RWPE1 (cell line): ENCODE measurements at places on chromosomes 16 and 17.

DNA sequence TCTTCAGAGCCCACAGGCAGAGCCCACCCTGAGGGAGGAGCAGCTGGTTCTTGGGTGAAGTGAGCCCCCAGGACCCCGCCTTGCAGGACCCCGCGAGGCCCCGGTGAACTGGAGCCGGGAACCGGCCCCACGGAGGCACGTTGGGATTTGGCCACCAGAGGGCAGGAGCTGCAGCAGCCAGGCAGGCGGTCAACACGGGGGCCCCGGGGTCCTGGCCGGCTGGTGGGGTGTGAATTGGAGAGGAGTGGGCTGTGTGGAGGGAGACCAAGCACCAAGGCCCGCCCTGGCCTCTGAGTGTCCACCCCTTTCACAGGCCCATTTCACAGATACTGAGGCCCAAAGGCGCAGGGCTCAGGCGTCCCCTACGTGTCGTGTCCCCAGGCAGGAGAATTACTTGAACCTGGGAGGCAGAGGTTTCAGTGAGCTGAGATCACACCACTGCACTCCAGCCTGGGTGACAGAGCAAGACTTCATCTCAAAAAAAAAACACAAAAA, 2.2 kb downstream of the DPEP1 start:
- no peak for DNase-seq

DNA sequence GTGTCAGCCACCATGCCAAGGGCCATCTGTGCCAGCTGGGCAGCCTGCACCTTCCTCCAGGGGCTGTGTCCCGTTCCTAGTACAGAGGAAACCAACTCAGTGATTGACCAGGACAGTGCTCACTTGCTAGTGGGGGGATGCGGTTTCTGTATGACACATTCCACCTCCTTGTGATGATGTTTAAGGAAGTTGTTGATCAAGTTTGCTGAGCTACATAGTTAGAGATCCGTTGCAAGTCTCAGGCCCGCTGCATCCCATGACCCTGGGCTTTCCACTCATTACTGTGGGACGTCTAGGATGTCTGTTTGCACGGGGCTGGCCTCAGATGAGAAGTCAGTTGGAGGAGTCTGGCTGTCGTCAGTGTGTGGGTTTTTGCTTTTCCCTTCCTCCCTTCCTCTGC, 33.6 kb downstream of the RNF213 start:
- DNase-seq = no peak

DNA sequence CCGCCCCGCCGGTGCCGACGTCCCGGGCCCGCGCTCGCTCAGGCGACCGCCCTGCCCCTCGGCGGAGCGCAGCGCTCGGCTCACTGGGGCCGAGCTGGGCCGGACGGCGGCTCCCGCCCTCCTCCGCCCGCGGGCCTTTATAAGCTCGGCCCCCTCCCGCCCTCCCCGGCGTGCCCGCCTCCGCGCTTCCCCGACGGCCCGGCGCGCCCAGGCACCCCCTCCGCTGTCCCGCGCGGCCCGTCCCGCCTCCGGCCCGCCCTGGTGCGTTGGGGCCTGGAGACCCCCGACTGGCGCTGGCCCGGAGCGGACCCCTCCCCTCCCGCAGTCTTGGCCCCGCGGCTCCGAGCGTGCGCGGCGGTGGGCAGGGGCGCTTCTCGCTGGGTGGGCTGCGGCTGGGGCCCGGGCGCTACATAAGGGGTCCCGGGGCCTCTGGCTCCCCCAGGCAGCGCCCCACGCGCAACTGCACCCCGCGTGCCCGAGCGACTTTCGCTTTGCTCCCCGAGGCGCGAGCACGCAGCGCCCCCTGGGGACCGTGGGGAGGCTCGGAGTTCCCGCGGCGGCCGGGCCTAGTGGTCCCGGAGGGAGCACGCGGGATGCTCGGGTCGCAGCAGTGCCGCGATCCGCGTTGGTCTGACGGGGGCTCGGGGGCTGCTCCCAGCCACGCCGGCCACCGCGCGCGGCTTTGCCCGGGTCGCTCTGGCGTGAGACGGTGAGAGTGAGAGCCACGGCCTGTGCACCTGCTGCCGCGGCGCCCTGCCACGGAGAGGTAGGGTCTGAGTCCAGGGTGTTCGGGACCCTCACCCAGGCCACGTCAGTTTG, at the start of gene PIEZO1:
TSS of gene PIEZO1 (minus strand) at position 115 of the 819 bp plus-strand sequence. CDS start 256 bp downstream, outside the sequence.
- peak; percentile 74 for DNase-seq

GRCh38 chr17:37247825-37248224, 128.0 kb upstream of the C17orf78 start:
- DNase-seq = no peak

- no peak for DNase-seq
Measured at GRCh38 chr16:66204756-66205155, 161.7 kb upstream of the CDH5 start.

GRCh38 chr16:23114131-23114904, 34.9 kb downstream of the USP31 start:
- no peak for DNase-seq

GRCh38 chr17:10713318-10713717, 15.9 kb downstream of the ADPRM start:
- no peak for DNase-seq

DNA sequence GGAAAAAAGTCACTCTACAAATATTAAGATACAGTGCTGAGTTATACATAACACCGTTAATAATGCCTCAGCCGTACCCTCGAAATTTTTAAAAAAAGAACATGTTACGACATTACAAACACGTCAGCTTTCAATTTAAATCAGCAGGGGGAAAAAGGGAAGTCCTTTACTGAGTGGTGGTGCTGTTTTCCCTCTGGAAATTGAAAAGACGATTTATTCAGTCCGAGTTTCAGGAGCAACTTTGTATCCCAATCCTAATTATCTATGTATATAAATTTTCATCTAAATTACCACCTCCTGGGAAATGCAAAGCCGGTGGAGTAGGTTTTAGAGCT, 1.3 kb downstream of the NETO2 start:
- peak; percentile 20 for DNase-seq

DNA sequence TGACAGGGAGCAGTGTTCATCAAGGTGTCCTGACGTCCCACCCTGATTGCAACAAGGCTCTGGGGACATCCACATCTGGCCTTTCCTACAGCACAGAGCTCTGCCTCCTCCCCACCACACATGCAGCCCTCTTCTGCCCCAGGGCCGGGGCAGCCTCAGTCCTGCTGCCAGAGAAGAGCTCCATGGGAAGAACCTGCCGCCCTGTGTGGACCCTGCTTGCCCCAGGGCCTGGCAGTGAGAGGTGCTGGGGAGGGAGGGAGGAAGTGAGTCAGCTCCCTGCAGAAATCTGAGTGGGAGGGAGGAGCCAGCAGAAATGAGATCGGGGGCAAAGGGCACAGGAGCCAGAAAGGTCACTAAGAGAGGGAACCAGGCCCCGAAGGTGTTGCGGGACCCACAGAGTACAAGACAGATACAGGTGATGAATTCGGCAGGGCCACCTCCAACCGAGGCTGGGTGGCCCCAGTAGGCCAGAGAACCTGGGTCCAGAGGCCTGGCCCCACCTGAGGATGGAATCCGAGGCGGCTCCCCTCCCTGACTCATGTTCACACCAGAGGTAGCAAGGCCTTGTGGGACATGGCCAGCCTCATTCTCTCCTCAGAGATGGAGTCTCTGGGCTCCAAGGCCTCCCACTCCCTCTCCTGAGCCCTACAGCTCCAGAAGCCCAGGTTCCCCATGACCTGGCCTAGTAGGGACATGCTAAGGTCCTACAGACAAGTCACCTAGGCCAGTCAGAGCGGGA, 24.8 kb downstream of the MYO18A start:
- peak; percentile 90 for DNase-seq

DNA sequence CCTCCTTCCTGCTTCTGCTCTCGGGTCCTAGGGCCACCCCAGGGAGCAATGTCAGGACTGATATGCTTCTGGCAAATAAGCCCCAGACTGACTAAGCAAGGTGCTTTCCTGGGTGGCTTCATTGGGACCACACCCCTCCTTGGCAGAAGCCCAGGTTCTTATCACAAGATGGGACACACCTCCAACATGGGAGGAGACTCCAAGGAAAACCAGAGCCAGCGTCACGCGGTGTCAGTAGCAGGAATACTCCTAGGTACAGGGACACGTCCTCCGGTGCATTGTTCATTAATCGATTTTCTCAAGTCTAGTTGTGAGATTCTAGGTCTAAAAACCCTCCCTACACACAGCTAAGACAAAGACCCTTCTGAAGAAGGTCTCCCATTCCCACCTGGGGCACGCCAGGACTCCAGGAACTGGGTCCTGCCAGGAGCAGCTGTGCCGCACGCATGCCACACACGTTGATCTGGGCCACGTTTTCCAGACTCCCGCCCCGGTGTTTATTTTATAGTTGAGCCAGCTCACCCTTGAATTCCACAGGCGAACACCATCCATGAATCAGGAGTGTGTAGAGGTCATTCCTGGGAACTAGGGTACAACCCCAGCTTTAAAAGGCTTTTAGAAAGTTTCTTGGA, 30.8 kb downstream of the FA2H start:
- peak; percentile 84 for DNase-seq

DNA sequence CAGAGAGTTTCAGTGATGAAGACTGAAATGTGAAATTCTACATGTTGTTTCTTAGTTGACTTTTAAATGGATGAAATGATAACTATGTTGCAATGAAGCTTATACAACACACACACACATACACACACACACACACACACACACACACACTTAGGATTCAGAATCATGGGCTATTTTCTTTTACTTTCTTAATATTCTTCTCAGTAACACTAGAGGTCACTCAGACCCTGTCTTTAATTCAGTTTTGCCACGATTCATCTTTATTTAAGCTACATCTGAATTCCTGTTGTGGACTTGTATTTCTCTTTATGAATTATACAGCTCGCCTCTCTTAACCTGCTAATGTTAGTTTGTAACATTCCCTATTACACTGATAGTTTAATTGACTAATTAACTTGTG, 109.6 kb upstream of the GOT2 start:
- DNase-seq = no peak

- DNase-seq = peak; percentile 51
Measured at GRCh38 chr17:40311575-40311974, 2.6 kb downstream of the RARA start.

DNA sequence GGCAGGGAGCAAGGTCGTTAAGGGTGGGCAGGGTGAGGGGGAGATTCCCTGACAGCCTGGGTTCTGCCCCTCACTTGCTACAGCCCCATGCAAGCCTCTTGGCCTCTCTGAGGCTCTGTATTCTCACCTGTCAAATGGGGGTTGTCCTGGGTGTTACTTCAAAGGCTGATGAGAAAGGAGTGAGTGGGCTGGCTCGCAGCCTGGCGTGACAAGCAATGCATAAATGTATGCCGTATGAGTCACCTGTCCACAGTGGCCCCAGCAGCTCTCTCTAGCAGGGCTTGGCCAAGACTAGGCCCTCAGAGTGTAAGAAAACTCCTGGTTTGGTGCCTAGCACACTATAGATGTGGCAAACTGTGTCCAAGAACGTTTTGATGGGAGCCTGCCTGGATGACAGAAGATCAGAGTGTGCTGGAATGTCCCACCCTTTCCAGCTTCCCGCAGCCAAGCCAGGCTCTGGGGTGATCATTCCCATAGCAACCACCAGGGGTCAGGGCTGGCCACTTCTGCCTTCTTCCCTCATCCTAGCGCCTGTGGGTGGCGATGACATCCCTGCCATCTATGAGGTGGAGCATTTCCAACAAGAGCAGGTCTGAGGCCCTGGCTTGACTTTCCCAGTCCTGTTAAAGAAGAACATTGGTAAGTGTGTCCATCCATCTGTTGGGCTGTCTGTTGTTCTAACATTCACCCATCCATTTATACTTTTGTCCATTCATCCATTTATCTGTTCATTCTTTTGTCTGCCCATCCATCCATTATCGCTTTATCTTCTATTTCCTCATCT, 37.2 kb upstream of the ADGRG1 start:
- DNase-seq = peak; percentile 92

GRCh38 chr17:77735081-77735565, 223.4 kb upstream of the TNRC6C start:
- DNase-seq = peak; percentile 22

DNA sequence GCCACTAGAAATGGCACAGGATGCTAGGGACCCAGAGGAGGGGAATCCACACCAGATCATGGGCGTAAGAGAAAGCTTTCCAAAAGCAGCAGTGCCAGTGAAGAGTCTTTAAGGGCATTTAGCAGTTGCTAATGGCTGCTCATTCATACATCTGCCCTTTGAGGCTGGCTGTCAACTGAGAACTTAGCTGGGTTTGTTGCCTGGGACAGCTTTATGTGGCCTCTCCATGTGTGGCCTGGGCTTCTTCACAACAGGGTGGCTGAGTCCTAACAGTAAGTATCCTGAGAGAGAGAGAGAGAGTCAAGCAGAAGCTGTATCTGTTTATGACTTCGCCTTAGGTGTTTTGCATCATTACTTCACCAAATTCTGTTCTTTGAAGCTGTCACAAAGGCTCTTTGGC, 286.1 kb upstream of the KCNJ16 start:
- DNase-seq = no peak

DNA sequence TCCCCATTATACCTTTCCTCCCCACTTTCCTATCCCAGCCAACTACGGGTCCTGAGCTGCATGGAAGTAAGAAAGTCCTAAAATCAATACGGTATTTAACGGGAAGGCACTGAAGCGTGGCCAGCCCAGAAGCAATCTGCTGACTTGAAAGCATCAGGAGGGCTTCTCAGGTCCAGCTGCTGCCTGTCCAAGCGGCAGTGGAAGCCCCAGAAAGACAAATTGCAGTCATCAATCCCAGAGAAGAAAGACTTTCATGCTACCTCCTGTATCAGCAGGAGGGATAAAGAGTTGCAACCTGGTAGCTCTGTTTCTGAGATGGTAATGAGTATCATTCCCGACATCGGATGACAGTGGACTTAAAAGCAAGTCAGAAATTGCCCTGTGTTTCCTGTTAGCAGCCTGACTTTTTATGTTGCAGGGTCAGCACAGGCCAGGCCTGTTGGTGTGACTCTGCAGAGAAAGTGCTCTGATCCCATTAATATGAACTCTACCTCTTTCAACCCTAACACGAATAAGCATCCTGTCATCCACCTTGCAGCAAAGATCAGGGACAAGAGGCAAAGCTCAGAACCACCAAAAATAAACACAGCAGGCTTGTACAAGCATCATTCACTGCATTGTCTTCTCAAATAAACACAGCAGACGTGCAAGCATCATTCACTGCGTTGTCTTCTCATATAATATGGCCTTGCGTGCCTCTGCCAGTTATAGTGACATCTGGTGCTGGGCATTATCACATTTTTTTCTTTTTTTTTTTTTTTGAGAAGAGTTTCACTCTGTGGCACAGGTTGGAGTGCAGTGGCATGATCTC, 358.6 kb upstream of the CDH11 start:
- no peak for DNase-seq

GRCh38 chr16:67392301-67393059, 818 bp downstream of the TPPP3 start:
- DNase-seq = no peak

DNA sequence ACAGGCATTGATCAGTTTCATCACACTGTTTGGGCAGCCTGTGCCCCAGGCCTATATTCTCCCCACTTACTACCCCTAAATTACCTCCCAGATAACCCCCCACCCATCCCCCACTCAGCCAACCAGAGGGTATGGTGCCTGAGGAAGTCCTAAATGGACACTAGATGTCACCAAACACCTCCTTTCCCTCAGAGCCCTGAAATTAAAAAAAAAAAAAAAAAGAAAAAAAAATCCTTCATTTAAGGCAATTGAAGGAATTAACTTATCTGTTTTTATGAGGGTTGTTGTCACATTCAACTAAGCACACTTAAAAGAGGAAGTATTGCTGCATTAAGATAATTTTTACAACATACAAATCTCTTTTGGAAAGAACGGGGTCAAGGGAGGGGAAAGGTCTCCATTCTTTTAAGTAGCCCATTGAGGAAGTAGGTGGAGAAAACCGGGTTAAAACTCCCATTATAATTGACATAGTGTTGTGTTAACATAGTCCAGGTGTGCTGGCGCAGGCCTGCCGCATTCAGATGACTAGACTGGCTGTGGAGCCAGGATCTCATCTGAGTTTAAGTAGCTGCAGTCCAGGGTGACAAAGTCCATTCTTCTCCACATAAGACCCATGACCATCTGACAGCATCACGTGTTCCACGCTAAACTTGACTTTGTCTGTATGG, 46.3 kb downstream of the SNX11 start:
- peak; percentile 42 for DNase-seq
